ENCODE measurements at places on chromosomes 16 and 17.

GRCh38 chr16:52812678-52813556 is 239.8 kb downstream of the CHD9NB start:
- DNase-seq = no peak

GRCh38 chr16:62870554-62870953 is 834.3 kb upstream of the CDH8 start:
- no peak for DNase-seq

DNA sequence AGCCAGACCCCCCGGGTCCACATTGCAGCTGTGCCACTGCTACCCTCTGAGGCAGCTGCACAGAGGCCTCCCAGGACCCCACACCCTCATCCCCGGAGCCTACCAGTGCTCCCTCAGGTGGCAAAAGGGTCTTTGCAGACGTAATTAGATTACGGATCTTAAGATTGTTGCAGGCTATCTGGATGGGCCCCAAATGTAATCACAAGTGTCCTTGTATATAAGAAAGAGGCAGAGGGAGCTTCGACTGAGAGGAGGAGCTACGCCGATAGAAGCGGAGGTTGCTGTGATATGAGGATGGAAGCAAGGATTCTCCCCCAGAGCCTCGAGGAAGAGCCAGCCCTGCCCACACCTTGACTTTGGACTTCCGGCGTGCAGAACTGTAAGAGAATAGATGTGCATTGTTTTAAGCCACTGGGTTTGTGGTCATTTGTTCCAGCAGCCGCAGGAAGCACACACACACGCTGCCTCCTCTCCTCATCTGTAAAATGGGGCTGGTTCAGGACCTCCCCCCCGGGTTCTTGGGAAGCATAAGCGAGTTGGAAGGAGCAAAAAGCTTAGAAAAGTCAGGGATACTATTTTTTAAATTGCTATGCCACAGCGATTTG is 10.5 kb upstream of the RAI1 start:
- no peak for DNase-seq

GRCh38 chr17:80783486-80783885 is 208.2 kb upstream of the CHMP6 start:
- DNase-seq = no peak

DNA sequence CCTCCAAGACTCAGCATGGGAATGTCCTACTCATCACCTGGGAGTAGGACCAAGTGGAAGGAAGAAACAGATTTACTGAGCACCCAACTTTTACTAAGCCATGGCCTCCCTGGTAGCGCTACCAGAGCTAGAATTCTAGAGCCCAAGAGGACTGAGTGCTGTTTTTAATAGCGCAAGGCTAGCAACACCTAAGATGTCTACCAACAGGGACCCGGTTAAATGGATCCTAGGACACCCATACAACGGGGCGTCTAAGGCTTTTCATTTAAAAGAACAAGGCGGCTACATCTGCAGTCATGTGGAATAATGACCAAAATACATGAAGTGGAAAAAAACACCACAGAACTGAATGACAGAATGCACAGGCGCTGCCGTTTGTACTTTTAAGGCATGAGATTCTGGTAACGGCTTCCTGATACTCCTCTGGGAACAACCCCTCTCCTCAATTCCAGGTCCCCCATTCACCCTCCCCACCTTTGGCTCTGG is 5.1 kb downstream of the GGA2 start:
- DNase-seq = no peak

DNA sequence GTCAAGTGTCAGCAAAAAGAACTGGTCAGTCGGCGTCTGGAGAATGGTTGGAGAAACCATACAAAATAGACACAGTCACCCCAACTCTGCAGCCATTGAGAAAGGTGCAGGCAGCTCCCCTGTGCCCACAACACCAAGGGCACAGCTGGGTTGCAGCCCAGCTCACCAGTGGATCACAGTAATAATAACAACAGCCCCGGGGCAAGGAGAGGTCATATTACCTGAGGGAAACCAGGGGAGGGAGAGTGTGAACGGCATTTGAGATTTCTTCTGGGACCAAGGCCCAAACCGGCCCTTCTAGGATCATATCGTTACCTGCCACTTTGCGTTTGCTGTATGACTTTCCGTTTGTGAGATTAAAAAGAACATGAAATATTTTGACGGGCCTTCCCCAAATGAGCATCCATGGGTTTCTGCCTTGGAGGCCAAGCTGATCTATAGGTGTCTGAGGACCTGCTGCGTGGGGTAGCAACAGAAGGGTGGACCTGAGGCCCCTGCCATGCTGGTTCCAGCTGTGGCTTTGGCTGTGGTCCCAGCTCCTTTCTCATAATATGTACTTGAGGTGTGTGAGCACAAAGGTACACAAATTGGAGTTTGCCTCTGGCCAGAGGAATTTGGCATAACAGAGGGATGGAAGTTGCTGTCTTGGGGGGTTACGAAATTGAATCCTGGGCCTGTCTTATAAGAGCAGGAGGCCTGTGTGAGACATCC is 154.6 kb downstream of the CMIP start:
- no peak for DNase-seq

GRCh38 chr16:30444231-30445148 is 1.2 kb downstream of the SEPHS2 start:
- no peak for DNase-seq

- DNase-seq = no peak
Observed at GRCh38 chr17:28043296-28043695, 819 bp downstream of the NLK start.

- no peak for DNase-seq
Observed at GRCh38 chr17:17970699-17971430, 1.3 kb downstream of the TOM1L2 start.

GRCh38 chr17:31686495-31686894 is 172.5 kb downstream of the COPRS start:
- no peak for DNase-seq

GRCh38 chr17:70168977-70169708 is at the start of gene KCNJ2:
Gene KCNJ2, plus strand, starts transcription at chr17:70169532. Its CDS starts 5,508 bp downstream, at chr17:70175040.
- no peak for DNase-seq

- no peak for DNase-seq
Observed at GRCh38 chr17:65941356-65941899, 250.5 kb downstream of the CEP112 start.

GRCh38 chr16:8634991-8635736 is 13.7 kb downstream of the METTL22 start:
- no peak for DNase-seq

DNA sequence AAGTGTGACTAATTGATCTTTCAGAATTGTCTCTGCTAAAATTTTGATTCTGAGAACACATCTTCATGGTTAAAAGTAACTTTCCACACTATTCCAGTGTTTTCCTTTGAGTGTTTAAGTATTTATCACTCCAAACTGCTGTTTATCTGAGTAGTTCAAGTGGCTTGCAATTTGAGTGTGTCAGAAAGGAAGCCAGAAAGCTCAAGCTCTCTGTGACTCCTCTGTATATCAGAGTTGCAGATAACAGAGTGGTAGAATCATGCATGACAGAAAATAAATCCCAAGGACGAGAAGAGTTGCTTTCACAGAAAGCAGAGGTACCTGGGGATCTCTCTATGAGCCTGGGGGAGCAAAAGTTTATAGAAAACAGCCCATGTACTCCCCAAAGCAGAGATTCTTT is 130.0 kb downstream of the CYB561 start:
- DNase-seq = no peak

DNA sequence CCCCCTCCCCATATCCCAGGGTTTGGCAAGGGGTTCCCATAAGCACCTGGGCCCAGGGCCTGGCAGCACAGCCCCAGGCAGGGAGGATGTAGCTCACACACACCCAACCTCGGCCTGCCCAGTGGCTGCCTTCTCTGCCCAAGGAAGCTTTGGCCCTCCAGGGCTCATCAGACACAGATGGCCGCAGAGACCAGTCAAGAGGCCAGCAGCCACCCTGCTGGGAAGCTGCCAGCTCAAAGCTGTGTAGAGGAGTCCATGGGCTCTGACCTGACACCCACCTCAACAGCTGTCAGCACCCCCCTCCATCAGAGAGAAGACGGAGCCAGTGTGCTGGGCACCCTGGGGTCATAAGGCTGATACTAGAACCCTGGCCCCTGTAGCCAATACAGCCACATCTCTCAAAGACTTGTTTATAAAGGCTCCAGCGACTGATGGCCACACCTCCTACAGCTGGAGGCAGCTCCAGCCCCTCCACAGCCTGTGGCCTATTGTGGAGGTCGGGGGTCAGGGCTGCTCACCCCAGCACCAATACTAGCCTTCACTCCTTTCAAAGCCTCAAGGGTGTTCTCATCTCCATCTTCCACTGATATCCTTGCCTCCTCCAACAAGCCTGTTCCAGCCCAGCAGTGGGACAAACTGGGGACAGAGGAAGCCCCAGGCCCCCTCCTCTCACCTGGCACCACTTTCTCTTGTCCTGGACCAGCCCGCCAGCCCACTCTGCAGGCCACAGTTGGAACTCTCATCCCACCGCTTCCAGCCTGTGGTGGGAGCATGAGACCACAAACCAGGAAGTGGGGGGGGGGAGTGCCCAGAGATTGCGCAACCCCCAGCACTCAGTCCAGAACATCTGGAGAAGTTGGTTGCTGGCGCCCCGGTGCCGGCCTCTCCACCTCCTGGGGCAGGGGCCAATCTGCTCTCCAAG is 2.2 kb upstream of the MPG start:
- no peak for DNase-seq

DNA sequence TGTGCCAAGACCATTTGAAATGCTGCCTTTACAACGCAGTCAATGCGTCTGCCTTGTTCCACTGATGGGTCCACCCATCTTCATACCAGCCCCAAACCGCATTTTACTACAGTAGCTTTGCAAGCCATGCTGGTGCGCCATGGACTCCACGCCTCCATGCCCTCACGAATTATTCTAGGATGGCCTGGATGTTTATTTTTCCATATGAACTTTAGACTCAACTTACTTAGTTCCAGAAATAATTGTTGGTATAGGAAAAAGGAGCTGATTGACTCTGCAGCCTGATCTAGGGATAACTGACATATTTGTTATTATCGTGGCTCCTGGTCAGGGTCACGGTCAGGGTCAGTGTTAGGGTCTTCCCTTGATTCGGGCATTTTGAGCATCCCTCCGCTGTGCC is 70.0 kb upstream of the ZNF469 start:
- no peak for DNase-seq

DNA sequence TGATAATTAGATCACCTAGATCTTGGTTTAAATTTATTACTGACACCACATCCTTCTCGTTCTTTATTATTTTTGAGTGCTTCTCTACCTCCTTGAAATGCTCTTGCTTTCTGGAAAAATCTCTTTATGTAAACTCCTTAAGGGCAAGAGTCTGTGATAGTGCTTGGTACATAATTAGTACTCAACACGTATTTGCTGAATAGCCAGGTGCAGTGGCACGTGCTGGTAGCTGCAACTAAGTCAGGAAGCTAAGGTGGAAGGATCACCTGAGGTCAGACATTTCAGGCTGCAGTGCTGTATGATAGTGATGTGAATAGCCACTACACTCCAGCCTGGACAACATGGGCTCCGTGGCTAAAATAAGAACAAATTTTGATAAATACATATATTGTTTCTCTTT is 63.0 kb downstream of the PPM1E start:
- DNase-seq = no peak

- no peak for DNase-seq
Observed at GRCh38 chr16:30958175-30959079, 873 bp downstream of the SETD1A start.

DNA sequence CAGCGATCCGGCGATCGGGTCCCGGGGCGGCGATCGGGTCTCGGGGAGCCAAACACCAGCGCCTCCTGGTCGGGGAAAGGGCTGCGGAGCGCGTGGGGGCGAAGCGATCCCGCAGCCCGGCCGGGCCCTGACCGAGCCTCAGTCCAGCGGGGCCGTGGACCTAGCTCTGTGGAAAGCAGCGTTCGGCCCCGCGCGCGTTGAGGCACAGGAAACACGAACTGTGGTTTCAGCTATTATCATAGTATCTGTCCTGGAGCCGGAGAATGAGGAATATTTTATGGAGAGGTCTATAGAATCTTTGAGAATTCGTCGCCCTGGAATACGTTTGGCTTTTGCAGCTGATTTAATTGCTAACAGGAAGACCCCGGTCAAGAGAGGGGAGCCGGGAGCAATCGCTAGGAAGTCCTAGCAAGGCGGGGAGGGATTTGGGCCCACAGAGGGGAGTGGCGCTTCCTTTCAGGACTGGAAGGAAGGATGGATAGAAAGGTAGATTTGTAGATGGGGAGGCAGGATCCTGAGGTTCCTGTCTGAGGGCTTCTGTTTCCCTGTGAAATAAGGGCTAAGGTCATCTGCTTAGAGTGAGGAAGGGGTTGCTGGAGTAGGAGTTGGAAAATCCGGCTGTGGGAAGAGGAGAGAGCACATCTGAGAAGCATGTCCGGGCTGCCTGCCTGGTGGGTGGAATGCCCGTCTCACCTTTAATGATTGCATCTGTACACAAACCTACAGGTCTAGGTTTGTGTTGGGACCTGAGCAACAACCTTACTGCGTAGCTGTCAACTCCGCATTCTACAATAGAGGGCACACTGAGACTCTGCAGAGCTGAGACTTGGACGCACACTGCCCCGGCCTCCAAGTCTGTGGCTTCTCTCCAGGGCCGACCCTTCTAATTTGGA is 770 bp downstream of the CCNF start:
- no peak for DNase-seq

GRCh38 chr16:84964386-84965128 is 46.8 kb downstream of the ZDHHC7 start:
- DNase-seq = no peak

- peak; percentile 91 for DNase-seq
Observed at GRCh38 chr16:30091474-30092372, at the start of gene TBX6. Gene TBX6, minus strand, starts transcription at chr16:30091924. Its CDS starts 731 bp downstream, at chr16:30091193.

DNA sequence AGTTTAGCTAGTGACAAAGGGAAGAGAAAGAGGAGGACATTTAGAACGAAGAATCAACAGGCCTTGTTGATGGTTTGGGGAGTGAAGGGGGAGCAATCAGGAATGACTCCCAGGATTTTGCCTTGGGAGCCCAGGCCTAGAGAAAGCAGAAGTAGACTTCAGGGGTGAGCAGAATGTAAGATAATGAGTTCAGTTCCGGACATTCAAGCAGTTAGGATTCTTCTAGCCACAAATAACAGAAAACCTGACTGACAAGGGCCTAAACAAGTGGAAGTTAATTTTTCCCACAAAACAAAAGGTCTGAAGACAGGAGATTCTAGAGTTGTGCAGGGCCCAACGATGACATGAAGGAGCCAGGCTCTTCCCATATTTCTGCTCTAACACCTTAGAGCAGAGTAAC is 45.9 kb downstream of the SKAP1 start:
- DNase-seq = no peak
